ENCODE measurements at places on chromosomes 7 and 10.

DNA sequence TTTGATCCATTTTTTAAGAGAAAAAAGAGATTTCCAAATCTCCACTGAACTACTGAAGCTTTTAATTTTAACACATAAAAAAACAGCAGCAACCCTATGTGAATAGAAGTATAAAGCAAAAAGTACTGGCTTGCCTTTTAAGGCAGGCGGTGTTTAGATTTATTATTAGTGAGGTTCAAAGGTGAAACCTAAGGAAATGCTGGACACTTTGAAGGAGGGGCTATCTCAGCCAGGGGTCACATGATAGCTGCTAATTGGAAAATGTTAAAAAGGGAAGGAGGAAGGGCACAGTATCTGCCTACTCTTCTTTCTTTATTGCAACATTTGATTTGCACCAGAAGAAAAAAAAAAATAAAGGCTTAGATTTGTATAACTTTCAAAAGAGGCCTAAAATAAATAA, 183.8 kb downstream of the SKAP2 start:
- DNase-seq = no peak

- no peak for DNase-seq
Observed at GRCh38 chr10:112584276-112584675, 137.3 kb downstream of the VTI1A start.

- DNase-seq = peak; percentile 28
Observed at GRCh38 chr7:44580945-44581878, 819 bp downstream of the TMED4 start.

DNA sequence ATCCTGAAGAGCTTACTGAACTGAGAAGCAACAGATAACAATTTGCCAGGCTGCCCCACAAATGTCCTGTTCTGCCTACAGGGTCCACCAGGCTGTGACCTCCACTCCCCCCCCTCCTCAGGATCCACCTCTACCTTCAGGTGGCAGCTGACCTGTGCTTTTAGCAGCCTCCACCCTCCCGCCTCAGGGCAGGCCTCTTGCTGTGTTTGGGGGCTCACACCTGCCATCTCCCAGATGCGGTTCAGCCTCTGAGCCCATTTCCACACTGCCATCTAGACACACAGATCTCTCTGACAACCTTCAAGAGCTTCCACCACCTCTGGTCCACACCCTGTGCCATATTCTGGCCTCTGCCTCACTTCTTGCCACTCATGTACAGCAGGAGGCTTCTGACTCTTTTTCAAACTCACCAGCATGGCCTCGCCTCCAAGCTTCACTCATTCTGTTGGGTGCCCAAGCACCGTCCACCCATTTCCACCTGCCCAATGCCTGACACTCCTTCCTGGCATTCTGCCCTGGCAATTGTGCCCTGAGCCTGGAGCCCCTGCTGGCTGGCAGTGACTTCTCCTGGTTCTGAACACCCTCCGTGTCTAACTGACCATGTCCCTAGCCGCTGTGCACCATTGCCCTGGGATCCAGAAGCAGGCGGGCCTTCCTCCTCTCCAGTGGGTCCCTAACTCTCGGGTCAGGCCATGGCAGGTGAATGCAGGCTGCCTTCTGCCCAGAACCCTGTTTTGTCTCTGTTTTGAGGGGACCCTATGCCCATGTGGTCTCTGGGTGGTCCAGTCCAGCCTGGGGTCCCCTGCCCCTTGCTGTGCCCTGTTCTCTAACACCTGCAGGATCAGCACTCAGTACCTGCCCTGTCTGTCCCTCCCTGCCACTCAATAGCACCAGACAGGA, 18.5 kb downstream of the TMEM72 start:
- no peak for DNase-seq

DNA sequence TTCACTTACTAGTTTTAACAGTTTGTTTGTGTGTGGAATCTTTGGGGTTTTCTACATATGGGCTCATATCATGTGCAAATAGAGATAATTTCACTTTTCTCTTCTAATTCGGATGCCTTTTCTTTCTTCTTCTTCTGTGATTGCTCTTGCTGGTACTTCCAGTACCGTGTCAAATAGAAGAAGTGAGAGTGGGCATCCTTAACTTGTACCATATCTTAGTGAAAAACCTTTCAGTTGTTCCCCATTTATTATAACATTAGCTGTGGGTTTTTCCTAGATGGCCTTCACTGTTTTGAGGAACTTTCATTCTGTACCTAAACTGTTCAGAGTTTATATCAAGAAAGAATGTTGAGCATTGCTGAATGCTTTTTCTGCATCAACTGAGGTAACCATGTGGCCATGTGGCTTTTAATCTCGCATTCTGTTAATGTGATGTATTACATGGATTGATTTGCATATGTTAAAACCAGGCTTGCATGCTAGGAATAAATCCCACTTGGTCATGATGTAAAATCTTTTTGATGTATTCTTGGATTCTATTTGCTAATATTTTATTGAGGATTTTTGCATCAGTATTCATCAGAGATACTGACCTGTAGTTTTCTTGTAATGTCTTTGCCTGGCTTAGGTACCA, 78.7 kb downstream of the FAM107B start:
- DNase-seq = no peak

- no peak for DNase-seq
Observed at GRCh38 chr10:74084955-74085354, 65.7 kb downstream of the AP3M1 start.

DNA sequence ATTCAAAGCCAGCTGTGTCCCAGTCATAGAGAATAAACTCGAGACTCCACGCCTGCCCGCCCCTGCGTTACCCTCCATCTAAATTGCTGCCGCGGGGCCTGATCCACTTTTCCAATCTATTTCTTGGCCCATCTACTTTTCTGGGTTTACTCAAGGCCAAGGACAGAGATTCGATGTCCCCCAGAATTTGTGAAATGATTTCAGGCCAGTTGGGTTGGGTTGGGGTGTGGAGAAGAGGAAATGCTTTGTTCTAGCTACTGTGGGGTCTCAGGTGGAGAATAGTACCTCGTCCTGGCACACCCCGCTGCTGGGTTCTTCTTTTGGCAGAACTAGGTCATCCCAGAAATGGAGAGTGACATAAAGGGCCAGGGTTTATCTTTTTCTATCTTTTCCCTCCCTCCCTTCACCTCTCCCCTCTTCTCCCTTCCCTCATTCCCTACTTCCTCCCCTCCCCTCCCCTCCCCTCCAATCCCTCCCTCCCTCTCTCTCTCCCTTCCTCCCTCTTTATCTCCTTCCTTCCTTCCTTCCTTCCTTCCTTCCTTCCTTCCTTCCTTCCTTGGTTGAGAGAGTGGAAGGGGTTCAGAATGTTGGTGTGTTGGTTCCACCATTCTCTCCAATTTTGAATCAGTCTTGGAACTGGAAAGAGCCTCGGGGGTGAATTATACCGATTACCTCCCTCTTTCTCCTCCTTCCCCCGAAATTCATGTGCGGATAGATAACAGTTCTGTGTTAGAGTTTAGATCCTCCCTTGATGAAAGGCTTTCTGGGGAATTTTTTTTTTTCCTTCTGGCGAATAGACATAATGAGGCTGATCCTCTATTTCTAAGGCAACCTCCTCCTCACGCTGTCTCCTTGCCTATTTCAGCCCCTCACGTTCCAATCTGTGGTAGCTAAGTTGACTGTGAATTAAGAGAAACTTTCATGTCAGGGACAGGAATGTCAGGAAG, 1.2 kb upstream of the TMEM229A start:
- no peak for DNase-seq

DNA sequence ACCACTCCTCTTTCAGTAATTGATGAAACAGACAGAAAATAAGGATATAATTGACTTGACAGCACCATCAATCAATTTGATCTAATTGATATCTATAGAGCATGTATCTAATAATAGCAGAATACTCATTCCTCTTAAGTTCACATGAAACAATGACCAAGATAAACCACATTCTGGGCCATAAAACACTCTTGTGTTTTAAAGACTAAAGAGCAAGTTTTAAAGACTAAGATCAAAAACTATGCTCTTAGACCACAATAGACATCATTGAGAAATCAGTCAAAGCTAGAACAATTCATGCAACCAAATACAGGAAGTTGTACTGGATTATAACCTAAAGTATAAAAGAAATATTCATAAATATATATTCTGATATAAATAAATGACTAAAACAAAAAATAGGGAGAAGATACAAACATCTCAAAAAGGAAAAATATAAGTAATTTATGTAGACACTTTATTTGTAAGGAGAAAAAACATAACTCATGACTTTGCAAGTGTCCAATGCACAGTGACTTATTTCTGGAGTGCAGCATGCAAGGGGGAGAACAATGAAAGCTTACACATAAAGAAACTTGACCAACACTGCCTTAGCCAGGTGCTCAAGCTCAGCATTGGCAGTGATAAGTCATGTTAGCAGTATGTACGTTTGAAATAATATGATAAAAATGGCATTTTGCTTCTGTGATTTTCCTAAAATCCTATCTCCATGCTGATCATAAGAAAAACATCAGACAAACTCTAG, 312.7 kb upstream of the IGFBP3 start:
- no peak for DNase-seq

DNA sequence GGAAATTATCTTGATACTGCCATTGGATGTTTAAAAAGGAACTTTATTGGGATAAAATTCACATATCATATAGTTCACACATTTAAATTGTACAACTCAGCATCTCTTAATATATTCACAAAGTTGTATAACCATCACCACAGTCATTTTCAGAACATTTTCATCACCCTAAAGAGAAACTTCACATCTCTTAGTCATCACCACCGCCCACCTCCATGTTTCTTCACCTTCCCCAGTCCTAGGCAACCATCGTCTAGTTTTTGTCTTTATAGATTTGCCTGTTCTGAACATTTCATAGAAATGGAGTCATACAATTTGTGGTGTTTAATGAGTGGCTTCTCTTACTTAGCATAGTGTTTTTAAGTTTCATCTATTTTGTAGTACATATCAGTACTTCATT, 96.6 kb downstream of the ANKRD30A start:
- no peak for DNase-seq

DNA sequence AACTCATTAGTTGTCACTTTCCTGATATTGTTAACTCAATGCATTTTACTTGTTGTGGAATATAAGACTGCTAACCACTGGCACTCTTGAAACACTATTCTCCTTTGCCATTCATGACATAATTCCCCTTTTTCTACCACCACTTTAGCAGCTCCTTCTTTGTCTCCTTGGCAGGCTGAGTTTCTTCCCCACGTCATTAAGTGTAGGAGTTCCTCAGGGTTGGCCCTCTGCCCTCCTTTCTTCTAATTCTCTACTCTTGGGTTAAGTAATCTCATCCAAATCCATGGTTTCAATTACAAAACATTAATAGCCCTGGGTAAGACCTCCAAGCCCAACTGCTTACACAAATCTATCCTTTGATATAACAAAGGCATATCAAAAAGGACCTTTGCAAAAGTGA, 175.1 kb downstream of the HGF start:
- no peak for DNase-seq

DNA sequence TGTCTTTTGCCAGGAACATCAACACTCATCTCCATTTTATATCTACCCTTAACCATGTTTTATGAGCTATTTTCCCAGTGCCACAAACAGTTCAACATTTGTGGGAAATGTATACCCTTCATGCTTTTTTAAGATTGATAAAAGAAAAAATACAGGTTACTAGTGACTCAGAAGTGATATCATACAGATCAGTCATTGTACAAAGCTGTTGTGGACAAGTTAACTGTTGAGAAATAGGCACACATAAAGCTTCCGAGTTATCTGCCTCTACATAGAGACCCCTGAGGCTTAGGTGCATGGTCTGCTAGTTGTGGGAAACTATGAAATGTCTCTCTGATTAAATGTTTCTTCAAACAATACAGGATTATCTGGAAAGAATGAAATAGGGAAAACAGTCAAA, 96.3 kb downstream of the LSM5 start:
- no peak for DNase-seq

- DNase-seq = no peak
Observed at GRCh38 chr7:90877201-90877600, 281.1 kb downstream of the CDK14 start.

Data from NCI-H1105 treated with DMSO at 0.1 percent for 48 hours (cell line).